ENCODE measurements at places on chromosomes 2 and 18.

- peak; percentile 40 for DNase-seq
Observed at GRCh38 chr2:192265751-192266150, 71.0 kb upstream of the TMEFF2 start.

- no peak for DNase-seq
Observed at GRCh38 chr18:70398076-70398475, 109.2 kb downstream of the SOCS6 start.

DNA sequence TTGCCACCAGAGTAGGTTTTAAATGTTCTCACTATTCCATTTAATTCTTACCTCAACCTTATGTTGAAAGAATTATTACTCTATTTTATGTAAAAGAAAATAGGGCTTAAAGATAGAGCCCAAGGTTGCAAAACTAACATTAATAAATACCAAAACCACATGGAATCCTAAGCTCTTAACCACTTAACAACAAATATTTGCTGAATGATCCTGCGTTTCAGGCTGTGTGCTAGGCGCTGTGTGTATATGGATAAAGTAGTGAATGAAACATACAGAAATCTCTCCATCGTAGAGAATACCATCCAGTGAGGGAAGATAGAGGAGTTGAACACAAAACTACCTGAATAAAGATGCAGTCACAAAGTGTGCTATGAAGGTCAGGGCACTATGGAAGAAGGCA is 485.1 kb downstream of the THSD7B start:
- no peak for DNase-seq

GRCh38 chr18:62279561-62279960 is 45.5 kb upstream of the TNFRSF11A start:
- DNase-seq = no peak

- DNase-seq = peak; percentile 34
Observed at GRCh38 chr2:55232863-55233657, 572 bp downstream of the RPS27A start.

- no peak for DNase-seq
Observed at GRCh38 chr2:214578442-214578841, 167.6 kb downstream of the VWC2L start.

DNA sequence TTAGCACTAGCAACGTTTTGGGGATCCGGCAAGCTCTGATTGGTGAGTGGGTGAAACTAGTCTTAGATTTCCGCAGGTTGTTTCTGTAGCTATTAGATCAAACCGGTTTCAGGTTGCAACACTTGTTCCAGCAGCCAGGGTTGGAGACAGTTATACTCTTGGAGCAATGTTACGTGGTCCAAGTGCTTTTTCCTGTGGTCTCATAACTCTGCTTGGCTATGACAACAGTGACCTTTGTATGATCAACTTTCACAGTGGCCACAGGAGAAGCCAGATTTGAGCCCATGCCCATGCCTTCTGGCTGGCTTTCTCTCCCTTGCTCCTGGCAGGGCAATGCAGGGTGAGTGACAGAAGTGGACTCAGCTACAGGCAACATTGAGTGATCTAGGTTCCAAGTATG is 84.5 kb upstream of the TAF1B start:
- DNase-seq = no peak

GRCh38 chr2:121505005-121505404 is 25.7 kb upstream of the RNU4ATAC start:
- DNase-seq = peak; percentile 53

- no peak for DNase-seq
Observed at GRCh38 chr18:33076601-33077000, 303.8 kb upstream of the KLHL14 start.

DNA sequence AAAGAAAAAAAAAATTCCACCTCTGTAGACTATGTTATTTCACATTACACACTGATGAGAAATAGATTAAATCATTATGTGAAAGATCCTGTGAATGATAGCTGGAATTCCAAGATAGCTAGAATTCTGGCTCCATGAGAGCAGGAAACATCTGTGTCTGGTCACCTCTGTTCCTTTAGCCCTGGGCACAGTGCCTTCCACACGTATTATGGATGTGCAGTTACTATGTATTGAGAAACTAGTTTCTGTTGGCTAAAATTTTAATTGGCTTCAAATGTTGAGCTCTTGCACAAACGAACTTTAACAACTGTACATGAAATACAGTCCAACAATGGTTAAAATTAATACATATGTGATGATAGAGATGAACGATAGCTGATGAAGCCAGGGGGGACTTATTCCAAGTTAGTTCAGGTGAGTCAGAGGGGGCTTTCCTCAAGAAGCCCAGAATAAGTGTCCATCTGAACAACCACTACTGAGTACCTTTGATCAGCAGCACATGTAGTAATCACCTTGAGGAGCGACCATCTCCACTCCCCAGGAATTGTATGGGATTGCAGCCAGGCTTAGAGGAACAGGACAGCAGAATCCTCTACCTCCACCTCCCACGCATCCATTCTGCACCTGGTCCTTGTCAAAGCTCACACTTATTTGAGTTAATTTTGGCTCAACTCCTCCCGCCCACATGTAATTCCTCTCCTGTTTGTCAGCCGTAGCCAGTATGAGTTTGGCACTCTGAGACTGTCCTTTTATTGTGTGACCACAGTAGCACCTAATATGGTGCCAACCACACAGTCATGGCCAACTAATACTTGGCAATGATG is 68.6 kb downstream of the NABP1 start:
- no peak for DNase-seq

DNA sequence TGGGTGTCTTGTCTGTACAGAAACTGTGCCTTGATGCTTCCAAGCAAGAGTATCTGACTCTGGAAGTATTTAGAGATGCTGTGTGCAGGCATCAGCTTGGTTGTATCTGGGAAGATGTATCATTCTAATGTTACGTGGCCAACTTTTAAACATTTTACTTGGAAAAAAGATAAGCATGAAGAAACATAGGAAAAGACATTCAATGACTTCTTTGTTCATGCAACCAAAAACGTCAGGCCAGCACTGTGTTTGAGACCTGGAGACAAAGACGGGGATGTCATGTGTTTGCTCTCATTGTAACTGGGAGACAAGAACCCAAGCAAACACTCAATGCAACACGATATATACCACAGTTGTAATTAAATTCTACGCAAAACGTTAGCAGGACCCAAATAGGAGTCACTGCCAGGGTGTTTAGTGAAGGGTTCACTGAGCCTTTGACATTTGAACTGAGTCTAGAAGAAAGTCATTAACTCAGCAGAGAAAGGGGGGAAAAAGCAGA is 8.9 kb upstream of the SESTD1 start:
- no peak for DNase-seq

DNA sequence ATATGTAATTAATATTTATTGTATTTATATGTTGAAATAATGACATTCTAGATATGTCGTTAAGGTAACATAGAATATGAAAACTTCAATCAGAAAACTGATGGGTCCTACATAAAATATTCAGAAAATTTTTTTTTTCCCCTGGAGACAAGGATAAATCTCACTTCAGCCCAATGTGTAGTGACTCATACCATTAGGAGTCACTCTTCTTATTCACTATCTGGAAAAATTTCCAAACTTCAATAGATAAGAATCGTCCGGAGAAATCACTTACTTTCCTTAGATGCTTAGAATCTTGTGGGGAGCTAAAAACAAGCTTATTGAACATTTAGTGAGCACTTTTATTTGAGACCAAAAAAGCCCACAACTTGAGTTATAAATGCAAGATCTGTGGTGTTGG is 4.6 kb downstream of the SERPINB13 start:
- no peak for DNase-seq

DNA sequence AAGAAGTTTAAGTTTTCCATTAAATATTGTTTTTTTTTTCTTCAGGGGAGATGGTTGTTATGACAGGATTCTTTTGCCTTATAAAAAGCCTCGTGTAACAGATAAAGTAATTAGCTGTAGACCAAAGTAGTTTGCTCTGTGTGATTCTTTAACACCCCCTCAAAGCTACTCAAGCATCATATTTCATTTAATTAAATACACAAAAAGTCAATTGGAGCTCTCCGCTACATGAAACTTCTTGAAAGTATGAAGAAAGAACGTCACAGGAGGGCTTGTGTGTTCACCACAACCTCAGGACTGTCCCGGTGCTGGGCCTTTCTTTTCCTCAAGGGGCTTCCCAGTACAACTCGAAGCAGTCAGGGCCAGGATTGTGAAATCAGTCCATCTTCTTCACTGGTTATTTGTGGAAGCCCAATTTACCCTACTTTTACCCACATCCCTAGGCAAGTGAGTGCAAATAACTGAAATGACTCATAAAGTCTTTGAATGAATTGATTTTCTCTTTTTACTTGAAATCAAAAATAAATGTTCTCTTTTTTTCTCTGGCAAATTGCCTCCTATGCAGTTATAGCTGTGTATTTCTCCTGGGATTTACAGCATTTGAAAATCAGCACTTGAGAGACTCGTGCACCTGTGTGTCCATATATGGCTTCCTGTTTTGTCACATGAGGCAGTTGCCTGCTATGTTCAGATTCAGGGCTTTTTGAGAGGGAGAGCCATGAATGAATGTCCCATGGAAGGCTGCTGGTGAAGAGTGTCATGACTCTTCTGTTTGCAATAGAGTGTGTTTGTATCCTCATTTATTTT is 48.6 kb downstream of the LINC00305 start:
- DNase-seq = no peak

DNA sequence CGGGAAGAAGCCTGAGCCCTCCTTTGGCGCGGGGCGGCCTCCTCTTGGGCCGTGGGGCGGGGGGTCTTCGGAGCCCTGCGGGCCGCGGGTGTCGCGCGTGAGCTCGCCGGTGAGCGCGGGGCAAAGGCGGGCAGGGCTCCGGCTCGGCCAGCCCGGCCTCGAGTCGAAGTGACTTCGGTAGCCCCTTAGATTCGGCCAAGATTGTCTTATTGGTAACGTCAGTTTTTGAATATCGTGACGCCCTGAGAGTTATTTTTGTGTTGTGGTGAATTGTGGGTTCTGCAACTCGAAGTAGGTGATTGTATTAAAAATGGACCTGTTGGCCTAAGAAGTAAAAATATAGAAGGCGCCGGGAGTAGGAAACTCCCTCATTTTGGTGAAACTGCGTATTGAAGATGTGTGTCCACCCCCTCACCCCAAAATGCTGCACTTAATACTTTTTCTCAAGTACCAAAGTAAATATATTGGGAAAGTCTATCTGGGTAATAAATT is 669 bp downstream of the MARCHF7 start:
- DNase-seq = peak; percentile 31

- DNase-seq = no peak
Observed at GRCh38 chr2:207241198-207241597, 75.5 kb upstream of the KLF7 start.

GRCh38 chr2:239015218-239015900 is 167.5 kb downstream of the TWIST2 start:
- no peak for DNase-seq

DNA sequence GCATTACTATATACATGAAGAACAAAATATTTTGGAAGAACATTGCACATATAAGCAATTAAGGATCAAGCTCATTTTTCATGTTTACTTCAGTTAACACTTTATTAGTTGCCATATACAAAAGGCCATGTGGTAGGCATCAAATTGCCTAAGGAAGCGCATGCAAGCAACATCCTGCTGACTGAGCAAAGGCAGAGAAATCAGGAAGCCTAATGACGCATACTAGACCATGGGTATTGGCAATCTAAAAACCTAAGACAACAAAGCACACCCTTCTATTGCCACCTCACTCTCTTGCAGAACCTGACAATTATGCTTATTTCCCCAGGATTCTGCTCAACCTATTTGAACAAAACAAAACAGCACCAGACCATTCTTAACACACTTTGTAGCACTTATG is 171.9 kb downstream of the STK39 start:
- DNase-seq = no peak

GRCh38 chr2:28322456-28322855 is 70.2 kb upstream of the FOSL2 start:
- DNase-seq = no peak

- DNase-seq = no peak
Observed at GRCh38 chr18:74715306-74715705, 117.6 kb downstream of the ZNF407 start.

DNA sequence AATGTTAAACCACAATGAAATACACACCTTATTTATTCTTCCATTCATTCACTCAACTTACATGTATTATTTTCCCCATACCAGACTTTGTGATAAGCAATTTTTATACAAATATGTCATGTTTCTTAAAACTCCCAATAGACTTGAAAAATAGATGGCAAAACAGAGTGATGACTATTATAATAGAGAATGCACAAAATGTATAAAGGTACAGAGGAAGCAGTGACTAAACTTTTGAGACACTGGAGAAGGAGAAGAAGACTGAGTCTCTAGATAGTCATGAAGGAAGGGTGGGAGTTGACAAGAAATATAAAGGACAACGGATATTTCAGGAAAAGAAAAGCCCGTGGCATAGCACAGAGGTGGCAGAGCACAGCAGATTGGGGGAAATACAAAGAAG is 198.1 kb upstream of the SLC39A10 start:
- DNase-seq = peak; percentile 69

- DNase-seq = peak; percentile 24
Observed at GRCh38 chr2:43265001-43265400, 38.6 kb upstream of the ZFP36L2 start.

DNA sequence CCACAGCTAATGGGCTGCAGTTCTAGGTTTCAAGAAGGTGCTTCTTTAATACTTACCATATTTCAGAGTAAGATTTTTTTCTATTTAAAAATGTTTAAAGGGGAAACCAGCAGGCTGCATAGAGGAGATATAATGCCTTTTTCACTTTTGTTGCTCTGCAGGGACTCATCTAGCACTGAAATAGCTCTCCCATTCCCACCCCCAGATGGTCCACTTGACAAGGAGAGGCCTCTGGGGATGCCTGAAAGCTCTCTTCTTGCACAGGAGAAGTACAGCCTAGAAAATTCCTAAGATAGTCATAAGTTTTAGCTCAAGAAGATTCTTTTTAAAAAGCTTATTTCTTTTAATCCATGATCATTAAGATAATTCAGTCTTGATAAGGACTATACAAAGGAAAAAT is 126.4 kb downstream of the CDH2 start:
- DNase-seq = no peak

DNA sequence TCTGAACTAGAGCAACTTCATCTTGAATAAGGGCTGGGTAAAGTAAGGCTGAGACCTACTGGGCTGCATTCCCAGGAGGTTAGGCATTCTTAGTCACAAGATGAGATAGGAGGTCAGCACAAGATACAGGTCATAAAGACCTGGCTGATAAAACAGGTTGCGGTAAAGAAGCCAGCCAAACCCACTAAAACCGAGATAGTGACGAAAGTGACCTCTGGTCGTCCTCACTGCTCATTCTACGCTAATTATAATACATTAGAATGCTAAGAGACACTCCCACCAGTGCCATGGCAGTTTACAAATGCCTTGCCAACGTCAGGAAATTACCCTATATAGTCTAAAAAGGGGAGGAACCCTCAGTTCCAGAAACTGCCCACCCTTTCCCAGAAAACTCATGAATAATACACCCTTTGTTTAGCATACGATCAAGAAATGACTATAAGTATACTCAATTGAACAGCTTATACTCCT is 109.1 kb downstream of the FIGN start:
- no peak for DNase-seq

- DNase-seq = peak; percentile 43
Observed at GRCh38 chr2:73593680-73594079, 48.5 kb downstream of the NAT8 start.

GRCh38 chr2:144437636-144438035 is 82.3 kb downstream of the ZEB2 start:
- no peak for DNase-seq

Data from cardiac fibroblast (primary cell).